CD4-positive, alpha-beta T cell treated with Interleukin-12 subunit alpha and Interleukin-12 subunit beta, for 1 hour (primary cell): ENCODE measurements at places on chromosomes 3 and 15.

- no peak for DNase-seq
Measured at GRCh38 chr3:150972366-150973071, at the start of gene CLRN1. CLRN1 (minus strand) TSS chr3:150972727; CDS start chr3:150972708, 19 bp downstream.

GRCh38 chr3:175358935-175359334 lies 499.8 kb downstream of the NAALADL2 start:
- no peak for DNase-seq

GRCh38 chr3:106376016-106376570 lies 507.3 kb upstream of the CBLB start:
- DNase-seq = no peak

- DNase-seq = no peak
Measured at GRCh38 chr15:58547628-58548307, 116.0 kb downstream of the LIPC start.

GRCh38 chr3:5151586-5151985 lies 29.5 kb downstream of the ARL8B start:
- no peak for DNase-seq

DNA sequence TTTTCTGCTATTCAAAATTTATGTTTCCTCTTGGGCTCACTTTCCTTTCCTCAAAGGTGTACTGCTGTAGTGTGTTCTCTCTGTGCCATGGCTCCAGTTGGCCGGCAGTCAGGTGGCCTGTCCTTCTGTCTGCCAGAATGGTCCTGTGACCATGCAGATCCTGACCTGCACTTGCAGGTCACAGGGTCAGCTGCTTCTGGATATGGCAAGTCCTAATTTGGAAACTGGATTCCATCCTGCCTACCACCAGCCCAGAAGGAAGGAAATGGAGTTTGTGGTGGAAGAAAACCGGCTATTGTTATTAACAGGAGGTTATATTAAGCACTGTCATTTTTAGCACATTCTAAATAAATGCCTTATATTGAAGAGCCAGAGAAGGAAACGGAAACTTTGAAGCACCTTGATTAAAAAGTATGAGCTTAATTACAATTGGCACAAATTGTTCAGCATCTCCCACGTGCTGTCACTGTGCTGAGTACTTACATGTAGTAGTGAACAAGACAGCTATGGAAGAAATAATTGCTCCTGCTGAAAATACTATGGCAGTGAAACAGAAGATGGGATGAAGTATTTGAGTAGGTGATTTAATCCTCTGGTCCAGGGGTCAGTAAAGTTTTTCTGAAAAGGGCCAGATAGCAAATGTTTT lies 362.8 kb downstream of the PTPRG start:
- no peak for DNase-seq
